ENCODE measurements at places on chromosomes 12 and 14.
A peak's percentile ranks its signal among the peaks of the same experiment; 100 is the strongest.

DNA sequence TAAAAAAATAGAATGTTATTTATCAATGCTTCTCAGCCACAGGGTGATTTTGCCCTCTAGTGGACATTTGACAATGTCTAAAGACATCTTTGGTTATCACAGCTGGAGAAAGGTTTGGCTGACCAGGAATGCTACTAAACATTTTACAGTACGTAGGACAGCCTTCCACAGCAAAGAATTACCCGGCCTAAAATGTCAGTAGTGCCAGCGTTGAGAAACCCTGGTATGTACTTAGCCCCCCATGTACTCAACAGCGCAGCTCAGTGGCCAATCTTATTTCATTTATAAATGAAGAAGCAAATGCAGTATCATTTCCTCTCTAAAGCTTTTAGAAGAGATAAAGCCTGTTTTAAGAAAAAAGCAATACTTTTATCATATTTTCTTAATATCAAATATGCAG is 5.8 kb downstream of the MARK3 start:
- no peak for DNase-seq

DNA sequence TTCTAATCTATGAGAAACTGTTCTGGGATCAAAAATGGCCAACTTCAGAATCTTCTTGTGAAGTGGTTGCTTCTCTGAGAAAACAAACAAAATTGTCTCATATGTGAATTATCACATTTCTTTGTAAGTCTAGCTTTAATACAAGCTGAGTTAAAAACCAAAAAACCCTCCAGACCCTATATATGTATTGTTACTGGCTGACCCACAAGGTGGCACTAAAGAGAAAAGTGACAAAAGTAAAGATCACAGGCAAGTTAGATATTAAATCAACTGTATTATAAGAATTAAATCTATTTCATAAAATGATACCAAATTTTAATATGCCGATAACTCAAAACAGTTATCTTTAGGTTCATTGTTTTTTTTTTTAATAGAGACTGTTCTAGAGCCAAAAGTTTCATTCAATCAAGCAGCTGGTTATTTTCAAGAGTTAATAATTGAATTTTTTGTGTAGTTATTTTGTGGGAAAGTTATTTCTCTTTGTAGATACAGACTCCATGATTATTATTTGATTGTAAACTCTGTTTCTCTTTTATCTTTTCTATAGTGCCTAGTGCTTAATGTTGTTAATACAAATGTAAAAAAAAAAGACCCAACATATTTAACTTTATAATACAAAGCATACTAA is 7.5 kb upstream of the TRHDE start:
- no peak for DNase-seq

DNA sequence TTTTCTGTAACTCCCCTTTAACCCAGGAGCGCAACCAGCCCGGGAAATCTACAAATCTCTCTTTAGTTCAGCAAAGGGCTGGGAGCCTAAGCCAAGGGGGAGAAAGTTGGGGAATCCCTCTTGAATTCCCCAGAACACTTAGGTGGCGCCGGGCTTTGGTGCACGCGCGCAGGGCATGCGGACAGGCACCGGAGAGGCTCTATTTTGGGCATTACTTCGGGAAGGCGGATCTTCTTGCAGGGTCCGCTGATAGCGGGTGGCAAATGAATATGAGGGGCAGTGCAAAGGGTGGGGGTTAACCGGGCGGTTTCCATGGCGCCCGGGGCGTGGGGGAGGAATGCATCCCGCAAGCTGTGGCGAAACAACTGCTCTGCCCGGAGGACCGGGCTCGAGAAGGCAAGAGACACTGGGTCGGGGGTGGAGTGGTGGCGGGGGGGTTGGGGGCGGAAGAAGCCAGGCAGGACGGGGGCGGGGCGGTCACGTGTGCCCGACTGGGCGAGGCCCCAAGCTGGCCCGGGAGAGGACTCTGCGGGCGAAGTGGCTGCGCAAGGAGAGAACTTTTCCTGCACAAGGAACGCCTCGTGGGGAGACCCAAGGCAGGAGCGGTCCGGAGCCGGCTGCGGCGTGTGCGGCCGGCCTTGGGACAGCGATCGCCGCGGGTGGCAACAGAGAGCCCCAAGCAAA is at the start of gene FLVCR2:
TSS of gene FLVCR2 (plus strand) at position 519 of the 684 bp plus-strand sequence. CDS start 353 bp downstream, outside the sequence.
- DNase-seq = peak; percentile 55

DNA sequence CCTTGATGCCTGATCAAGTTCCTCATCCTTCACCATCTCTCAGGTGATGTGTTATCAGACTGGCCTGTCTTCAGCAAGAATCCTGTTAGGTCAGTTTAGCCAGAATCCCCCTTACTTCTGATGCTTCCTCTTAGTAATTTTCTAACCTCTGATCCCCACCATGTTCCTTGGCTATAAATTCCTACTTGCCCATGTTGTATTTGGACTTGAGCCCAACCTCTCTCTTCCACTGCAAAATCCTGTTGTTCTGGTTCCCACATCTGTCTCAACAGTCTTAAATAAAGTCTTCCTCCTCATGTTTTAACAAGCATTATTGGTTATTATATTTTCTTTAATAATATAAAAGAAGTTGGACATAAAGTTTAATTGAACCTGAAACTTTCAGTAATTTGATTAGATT is 987.8 kb upstream of the USP15 start:
- DNase-seq = no peak

DNA sequence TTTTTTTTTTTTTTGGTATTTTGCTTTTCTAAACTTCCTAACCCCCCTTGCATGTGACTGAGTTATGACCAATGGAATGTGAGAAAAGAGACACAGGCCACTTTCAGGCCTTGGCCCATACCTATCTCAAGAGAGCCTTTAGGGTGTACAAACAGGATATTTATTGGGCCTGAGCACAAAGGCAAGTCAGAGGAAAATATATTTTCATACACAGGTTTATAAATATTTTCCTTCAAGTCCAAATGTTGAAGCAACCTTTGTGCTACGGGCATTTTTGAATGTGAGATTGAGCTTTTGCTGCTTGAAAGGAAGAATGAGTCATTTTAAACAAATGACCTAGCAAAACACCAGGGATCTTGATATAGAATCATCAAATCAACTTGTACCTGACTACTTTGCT is 228.6 kb upstream of the E2F7 start:
- DNase-seq = no peak

DNA sequence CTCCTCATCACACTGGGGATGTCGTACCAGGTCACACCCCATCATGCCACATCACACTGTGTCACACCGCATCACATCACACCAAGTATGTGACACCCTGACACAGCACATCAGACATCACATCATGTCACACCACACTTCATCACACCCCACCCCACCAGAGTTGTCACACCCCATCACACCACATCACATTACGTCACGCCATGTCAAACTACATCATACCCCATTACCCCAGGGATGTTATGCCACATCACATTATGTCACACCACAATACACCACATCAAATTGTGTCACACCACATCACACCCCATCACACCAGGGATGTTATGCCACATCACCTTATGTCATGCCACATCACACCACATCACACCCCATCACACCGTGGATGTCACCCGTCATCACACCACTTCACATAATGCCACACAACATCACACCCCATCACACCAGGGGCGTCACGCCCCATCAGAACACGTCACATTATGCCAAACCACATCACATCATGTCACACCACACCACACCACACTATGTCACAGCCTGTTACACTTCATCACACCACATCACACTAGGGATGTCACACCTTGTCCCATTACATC is 133.6 kb downstream of the TMEM121 start:
- no peak for DNase-seq

GRCh38 chr12:23704992-23705943 is 244.2 kb downstream of the SOX5 start:
- no peak for DNase-seq

DNA sequence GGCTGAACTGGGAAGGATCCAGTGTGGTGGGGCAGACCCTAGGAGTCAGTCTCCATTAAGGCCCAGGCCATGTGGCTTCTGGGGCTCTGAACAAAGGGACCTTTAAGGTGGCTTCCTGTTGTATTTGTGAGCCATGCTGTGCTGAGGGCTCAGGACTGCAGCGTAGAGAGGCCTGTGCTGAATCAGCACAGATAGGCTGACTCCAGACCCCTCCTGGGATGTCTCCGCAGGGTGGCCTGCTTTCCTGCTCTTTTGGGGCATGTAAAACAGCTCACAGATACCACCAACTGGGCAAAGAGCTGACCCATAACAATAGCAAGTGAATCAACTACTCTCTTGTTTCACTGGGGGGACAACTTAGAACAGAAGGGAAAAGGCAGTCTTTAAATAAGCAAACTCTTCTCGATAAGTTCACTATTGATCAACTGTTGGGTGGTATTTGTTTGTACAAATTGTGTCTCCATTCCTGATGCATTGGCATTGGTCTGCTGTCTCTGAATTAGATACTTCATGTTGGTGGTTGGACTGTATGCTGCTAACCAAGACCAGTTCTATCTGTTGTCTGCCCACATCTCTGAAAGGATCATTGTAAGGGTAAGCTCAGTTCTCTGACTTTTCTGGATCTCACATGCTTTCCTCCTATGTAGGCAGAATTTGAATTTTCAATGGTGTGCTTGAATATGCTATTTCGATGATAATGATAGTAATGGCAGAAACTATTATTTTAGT is 71.8 kb downstream of the MYRFL start:
- no peak for DNase-seq

GRCh38 chr14:86946446-86946845 is 1046.5 kb downstream of the GALC start:
- DNase-seq = no peak

DNA sequence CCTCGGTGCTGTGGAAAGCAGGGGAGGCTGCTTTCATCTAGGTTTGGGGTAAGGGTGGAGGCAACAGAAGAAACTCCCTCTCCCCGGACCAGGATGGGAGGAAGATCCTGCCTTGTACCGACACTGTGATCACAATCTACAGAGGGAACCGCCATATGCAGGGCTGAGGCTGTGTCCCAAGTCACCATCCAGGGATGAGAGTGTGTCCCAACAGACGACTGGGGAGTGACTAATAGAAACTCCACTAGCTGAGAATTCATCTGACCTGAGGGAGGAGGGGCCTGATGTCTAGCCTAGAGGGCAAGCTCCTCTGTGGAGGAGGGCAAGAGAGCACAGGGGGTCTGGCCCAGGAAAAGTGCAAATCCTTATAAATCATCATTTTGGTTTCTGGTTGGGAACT is 172.4 kb downstream of the CALM1 start:
- DNase-seq = no peak

GRCh38 chr12:102483466-102483865 is 3.1 kb upstream of the IGF1 start:
- peak; percentile 40 for DNase-seq

GRCh38 chr14:102525219-102525928 is 15.8 kb upstream of the ANKRD9 start:
- no peak for DNase-seq

GRCh38 chr12:104010606-104011169 is 39.3 kb downstream of the GLT8D2 start:
- DNase-seq = no peak

DNA sequence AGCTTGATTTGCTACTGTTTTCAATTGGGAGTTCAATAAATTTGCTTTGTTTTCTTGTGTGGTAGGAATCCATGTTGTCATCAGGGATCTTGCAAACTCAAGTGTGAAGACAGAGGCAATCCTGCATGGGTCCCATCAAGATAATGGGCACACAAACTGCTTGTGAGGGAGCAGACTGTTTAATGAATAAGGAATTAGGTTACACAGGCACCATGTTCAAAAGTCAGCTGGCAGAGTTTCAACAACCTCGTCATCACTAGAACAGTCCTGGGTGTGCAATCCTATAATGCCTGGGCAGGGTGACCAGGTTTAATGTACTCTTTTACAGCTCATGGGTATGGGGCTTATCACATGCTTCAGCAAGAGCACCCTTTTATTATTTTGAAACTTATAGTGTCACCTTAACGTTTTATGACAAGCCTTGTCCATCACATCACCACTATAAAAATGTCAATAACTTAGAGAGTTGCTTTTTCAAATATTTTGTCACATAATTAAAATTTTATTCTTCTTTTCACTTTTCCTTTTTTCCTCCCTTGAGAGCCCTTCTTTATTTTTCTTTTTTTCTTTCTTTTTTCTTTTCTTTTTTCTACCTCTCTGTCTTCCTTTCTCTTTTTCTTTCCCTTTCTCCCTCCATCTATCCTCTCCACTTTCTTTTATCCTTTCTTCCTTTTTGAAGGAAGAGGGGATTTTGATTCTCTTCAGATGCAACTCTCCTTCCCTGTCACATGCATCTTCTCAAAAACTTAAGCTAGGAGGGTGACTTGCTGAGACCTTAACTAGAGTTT is 252.2 kb upstream of the ATP2B1 start:
- no peak for DNase-seq

DNA sequence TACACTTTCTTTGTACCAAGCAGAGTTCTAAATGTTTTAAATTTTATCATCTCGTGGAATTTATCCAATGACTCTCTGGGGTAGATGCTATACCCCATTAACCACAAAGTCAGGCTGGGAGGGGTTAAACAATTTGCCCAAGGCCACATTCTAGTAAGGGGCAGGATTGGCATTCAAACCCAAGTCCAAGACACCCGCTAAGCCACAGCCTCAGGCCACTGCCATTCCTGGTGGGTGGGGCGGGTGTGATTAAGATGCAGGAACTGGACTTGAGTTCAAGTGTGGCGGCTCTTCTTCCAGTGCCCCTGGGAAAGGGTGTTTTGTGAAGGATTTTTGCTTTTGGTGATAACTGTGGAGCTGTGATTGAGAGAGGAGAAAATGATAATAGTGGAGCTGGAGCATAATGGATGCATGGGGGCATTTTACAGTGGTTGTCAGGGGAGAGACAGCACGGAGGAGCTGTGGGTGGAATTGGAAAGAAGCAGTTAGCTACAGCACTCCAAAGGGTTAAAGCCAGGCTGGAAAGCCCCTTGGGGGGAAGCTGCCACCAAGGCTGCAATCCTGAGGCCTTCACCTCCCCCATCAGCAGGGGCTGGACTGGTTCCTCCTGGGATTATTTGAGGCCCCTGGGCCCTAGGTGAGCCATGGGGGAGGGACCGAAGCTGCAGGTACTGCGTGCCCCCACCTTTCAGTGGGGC is 1.0 kb upstream of the VRTN start:
- no peak for DNase-seq

- DNase-seq = peak; percentile 33
Measured at GRCh38 chr14:93369713-93370266, 22.8 kb downstream of the COX8C start.

- DNase-seq = no peak
Measured at GRCh38 chr12:20450591-20451180, 82.3 kb downstream of the PDE3A start.

DNA sequence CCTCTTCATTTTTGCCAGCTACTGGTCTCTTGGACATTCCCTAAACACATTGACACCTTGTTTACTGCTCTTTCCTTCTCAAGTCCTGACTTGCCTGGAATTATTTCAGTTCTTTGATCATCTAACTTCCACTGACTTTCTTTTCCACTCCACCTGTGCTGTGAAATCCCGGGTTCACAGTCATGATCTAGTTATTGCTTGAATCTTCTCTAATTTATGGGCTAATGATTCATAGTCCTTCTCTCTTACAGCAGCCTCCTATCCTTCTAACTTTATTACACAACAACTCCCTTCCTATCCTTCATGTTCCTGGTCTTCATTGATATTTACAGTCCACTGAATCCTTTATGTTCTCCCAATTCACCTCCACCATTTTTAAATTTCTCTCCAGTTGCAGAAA is 260.1 kb downstream of the C12orf75 start:
- DNase-seq = no peak

- DNase-seq = no peak
Measured at GRCh38 chr14:105508601-105509000, 17.6 kb downstream of the TEDC1 start.

Measured in stimulated activated naive B cell treated with anti-CD40 and anti-IgM and Interleukin-4, amounts not matched to agents 10 μg/mL and 1 μg/mL and 100 μg/mL, for 72 hours (primary cell).